GDM1 (cell line): ENCODE measurements at places on chromosomes 11 and 22.
A peak's percentile ranks its signal among the peaks of the same experiment; 100 is the strongest.

DNA sequence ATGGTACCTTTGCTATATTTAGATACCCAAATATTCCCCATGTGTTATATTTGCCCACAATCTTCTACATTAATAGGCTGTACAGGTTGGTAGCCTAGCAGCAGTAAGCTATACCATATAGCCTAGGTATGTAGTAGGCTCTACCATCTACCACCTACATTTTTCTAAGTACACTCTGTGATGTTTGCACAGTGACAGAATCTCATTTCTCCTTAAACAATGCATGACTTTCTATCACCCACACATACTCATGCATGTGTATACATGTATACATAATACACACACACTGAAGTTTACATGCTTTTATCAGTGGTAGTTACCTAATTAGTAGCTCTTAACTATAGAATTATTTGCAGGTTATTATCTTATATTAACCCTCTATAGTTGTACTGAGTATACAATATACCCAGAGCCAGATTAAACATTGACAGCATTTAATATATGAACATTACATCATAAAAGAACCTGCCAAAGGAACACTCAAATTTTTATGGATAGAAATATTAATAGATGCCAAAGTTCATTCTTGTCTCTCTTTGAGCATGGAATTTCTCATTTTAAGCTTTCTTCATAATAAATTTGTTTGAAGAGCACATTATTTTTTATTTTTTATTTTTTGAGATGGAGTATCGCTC lies 51.4 kb downstream of the ELP4 start:
- DNase-seq, result no peak

- no peak for DNase-seq
These were observed 84.6 kb upstream of the GUCY1A2 start for GRCh38 chr11:107102692-107103477.

DNA sequence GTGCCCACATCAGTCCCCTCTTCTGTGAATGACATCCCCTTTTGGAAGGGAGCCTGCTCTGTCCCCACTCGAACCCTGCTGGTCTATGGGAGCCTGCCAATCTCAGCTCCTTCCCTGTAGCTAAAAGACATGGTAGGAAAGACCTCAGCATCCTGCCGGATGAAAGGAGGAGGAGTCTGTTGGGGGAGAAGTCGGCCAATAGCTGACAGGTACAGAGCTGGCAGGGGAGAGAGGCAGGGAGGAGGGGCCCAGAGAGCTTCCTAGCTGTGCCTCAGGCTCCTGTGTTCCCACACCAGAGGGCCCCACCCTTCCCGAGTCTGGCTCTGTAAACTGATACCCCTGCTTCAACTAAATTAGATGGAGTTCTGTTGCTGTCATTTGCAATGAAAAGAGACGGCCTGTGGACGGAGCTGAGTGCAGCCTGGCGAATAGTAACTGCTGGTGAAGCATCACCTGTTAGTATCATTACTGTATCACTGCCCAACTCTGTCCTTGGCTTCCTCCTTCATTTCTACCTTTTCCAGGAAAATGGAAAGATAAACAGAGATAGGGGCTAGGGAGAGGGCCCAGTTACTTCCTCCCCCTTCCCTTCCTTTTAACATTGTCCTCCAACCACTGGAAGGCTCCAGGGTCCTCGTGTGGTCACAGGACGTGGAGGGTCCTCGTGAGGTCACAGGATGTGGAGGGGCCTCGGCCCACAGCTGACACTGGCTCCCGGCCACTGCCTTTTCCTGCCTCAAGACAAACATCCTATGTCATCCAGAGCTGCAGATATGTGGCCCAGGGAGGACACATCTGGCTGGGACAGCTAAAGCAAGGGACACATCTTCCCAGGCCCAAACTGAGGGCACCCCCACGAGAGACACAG lies 15.1 kb downstream of the FXYD6 start:
- no peak for DNase-seq

DNA sequence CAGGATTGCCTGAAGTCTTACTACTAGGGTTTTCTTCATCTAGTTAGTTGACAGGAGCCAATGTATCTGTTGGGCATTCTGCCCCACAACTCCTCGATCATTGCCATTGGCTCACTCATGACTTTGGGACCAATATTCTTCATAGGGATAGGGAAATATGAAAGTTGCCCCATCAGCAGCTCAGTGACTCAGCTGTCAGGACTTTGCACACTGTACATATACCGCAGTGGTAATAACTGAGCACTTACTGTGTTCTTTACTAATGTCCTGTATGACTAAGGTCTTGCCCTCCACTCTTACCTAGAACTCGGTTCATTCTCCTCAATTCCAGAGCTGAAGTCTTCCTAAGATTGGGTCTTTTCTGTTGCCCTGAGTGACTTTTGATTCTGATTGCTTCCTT lies 46.8 kb upstream of the PGR start:
- DNase-seq, result no peak

DNA sequence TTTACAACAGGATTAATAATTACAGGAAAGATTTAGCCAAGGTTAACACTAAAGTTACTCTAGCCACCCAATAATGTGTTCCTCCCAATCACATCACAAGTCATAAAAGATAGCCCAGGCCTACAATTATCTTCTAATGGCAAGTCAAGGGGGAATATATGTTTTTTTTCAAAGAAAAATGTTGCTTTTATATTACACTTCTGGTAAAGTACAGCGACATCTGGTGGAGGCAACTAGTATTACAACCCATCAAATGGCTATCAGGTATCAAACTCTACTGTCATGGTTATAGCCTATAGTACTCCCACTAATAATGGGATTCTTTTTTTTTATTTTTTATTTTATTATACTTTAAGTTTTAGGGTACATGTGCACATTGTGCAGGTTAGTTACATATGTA lies 71.8 kb downstream of the XRRA1 start:
- no peak for DNase-seq

- DNase-seq, result no peak
These were observed 187.6 kb downstream of the DBX1 start for GRCh38 chr11:19972651-19973050.

DNA sequence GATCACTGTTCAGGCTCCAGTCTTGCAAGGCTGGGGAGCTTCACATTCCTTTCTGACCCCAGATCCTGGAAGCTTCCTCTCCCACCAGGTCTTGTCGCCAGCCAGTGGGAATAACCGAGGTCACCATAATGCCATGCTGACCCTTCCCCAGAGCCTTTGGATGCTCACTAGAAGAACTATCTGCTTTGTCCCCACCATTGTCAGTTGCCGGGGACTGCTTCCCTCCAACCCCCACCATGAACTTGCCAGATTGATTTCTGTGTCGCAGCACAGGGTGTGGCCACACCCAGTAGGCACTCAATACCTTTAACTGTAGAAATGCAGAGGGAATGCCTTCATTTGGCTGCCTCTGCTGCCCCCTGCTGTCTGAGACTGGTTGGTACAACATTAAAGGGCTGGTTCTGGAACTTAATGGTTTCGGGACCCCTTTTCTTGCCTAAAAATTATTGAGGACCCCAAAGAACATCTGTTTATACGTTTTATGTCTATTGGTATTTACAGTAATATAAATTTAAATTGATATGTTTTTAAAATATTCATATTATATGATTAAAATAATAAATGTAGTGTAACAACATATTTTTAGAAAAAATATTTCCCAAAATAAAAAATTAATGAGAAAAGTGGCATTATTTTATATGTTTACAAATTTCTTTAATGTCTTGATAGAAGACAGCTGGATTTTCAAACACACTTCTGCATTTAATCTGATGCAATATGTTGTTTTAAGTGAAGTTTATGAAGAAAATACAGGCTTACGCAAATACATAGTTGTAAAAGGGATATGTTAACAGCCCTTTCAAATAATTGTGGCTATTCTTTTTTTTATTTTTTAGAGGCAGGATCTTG lies 6.7 kb upstream of the GDPD5 start:
- DNase-seq, result peak; percentile 38

DNA sequence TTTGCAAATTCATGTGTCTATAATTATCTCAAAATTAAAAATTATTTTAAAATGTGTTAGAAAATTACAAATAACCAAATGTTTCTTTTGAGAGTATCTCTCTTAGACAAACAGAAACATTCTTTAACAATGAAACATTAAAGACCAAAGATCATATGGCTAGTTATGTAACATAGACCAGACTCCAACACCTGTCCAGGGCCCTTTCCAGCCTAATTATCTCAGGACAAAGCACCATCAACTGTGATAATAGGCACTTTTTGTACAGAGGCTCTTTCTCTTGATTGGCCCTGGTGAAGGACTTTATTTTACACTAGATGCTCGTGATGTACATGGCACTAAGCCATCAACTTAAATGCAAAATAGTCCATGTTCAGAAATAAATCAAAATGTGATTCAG lies 5.0 kb upstream of the PLEKHA7 start:
- DNase-seq, result no peak
